Epithelial cell of proximal tubule (primary cell): ENCODE measurements at places on chromosomes 4 and X.

GRCh38 chrX:68644861-68645260, 2.6 kb upstream of the STARD8 start:
- DNase-seq, result no peak

- DNase-seq, result no peak
These were observed 166.6 kb upstream of the RAPGEF2 start for GRCh38 chr4:158936238-158936637.

- DNase-seq, result no peak
These were observed 15.3 kb upstream of the ANXA5 start for GRCh38 chr4:121712001-121712651.

DNA sequence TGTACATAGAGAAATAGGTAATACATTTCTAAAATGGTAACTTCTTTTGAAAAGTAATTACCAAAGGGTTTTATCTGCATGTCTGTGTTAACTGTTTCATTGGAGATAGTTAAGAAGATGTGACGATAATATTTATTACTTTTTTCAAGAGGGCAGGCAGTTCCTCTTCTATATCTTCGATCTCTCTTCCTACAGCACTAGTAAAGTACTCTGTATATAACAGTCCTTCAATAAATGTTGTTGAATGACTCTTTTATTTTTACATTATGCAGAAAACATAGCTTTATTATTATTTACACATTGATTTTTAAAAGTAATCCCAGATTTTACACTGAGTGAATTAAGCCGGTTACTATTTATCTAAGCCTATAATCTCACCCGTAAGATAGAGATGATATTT, 51.8 kb downstream of the TMPRSS11E start:
- no peak for DNase-seq

DNA sequence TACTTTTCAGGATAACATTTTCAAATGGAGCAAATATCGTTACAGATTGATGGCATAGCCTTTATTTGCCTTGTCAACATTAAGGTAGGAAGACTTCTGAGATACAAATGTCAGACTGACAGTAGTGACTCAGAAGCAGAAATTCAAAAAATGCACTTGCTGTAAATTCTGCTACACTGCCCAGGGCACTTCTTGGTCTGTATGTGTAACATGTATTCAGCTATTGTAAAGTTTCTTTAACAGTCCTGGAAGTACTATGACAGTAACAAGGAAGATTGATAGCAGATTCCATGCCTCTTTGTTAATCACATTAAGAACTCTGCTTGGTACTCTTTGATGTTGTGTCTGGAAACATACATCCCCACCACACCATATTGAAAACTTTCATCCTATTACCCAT, 69.6 kb upstream of the PCDH18 start:
- no peak for DNase-seq

- no peak for DNase-seq
These were observed 210.6 kb downstream of the CCNG2 start for GRCh38 chr4:77367638-77368037.

DNA sequence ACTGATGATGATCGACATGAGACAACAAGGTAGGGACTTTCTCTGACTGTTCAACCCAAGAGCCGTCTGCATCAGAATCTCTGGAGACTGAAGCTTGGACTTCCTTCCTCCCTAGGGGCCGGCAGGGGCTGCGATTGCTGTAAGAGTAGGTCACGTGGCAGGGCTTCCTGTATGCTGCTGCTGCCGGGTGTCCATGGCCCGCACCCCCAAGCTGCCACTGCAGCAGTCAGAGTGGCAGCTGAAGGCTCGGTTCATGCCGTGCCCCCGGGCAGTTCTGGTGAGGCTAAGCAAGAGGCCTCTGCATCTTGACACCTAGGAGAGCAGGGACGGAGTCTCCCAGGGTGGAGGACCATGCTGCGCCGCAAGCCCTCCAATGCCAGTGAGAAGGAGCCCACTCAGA, at the start of gene SASH3:
SASH3 (plus strand) TSS at position 203 of the 400 bp plus-strand sequence; CDS start at position 352, 149 bp downstream.
- DNase-seq, result no peak

DNA sequence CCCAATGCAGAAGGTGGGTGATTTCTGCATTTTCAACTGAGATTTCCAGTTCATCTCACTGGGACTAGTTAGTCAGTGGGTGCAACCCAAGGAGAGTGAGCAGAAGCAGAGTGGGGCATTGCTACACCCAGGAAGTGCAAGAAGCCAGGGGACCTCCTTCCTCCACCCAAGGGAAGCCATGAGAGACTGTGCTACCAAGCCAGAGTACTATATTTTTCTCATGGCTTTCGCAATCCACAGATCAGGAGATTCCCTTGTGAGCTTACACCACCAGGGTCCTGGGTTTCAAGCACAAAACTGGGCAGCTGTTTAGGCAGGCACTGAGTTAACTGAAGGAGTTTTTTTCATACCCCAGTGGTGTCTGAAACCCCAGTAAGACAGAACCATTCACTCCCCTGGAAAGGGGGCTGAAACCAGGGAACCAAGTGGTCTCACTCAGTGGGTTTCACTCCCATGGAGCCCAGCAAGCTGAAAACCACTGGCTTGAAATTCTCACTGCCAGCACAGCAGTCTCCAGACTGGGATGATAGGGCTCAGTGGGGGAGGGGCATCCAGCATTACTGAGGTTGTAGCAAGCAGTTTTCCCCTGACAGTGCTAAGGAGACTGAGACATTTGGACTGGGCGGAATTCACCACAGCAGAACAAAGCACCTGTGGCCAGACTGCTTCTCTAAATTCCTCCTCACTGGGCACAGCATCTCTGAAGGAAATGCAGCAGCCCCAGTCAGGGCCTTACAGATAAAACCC, 903.4 kb downstream of the TECRL start:
- DNase-seq, result no peak

GRCh38 chrX:16771483-16772398, 14.5 kb upstream of the TXLNG start:
- DNase-seq, result no peak

- DNase-seq, result no peak
These were observed 39.1 kb downstream of the ADGRL3 start for GRCh38 chr4:61239250-61239649.

- DNase-seq, result no peak
These were observed 27.6 kb upstream of the INTU start for GRCh38 chr4:127604949-127605709.

- DNase-seq, result no peak
These were observed 183.2 kb upstream of the HS3ST1 start for GRCh38 chr4:11611868-11612267.

DNA sequence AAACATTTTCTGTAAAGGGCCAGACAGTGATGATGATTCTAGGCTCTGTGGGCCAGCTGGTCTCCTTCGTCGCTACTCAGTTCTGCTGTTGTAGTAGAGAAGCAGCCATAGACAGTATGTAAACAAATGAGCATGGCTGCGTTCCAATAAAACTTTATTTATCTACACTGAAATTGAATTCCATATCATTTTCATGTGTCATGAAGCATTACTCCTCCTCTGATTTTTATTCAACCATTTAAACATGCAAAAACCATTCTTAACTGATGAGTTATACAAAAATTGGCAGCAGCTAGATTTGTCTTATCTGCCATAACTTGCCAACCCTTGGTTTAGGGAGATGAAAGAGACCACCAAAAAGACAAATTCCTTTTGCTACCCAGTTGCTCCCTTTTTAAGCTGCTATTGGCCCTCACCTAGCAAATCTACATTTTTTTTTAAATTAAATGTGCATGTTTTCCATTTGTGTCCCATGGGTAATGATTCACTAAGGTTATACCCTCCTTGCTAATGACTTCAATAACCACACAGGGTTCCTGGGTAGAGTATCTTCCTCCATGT, 309.9 kb downstream of the DHX15 start:
- peak; percentile 7 for DNase-seq

DNA sequence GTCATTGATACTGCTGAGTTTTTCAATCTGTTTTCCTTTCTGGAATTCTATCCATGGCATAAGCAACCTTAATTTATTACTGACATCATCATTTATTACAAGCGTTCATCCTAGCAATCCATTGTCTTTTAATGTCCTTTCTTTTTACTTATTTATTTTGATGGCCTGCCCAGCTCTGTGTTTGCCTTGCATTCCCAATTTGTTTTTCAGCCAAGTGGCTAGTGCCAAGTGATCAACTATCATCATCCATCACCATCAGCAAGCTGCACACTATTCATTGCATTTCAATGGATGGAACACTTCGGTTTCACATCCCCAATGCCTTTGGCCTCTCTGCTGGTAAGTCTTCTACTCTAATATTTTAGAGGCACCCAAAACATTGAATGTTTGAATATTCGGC, 831.7 kb upstream of the EPHA5 start:
- DNase-seq, result no peak

GRCh38 chrX:135484641-135485289, 35.7 kb upstream of the INTS6L start:
- peak; percentile 1 for DNase-seq

- no peak for DNase-seq
These were observed 4.5 kb downstream of the DTHD1 start for GRCh38 chr4:36285784-36286480.

DNA sequence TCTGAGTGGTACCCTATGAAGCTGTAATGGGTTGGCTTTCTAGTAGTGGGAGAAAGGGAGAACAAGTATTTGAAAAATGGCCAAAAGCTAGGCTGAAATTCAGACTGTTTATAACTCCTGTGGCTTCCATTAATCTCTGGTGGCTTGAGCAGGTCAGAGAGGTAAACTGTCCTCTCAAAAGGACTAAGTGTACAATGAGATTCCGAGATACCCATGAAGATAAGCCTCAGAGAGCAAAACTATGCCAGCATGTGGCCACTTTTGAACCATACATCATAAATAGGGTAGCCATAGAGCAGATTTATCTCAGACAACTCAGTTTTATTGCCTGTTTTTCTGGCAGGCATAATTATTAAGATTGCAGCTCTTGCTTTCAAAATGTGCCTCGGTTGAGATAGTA, 89.2 kb downstream of the CHRDL1 start:
- DNase-seq, result no peak

- DNase-seq, result no peak
These were observed 276.1 kb downstream of the PPP3CA start for GRCh38 chr4:101071241-101071640.

- no peak for DNase-seq
These were observed 35.7 kb upstream of the PDE5A start for GRCh38 chr4:119664168-119664907.

- DNase-seq, result no peak
These were observed 26.6 kb downstream of the ZRSR2 start for GRCh38 chrX:15816886-15817285.

GRCh38 chrX:139167282-139167681, 363.3 kb upstream of the F9 start:
- no peak for DNase-seq
